Kidney tubule cell (primary cell): ENCODE measurements at places on chromosomes 4 and X.

GRCh38 chr4:11312389-11312788, 116.3 kb downstream of the HS3ST1 start:
- peak; percentile 85 for DNase-seq

DNA sequence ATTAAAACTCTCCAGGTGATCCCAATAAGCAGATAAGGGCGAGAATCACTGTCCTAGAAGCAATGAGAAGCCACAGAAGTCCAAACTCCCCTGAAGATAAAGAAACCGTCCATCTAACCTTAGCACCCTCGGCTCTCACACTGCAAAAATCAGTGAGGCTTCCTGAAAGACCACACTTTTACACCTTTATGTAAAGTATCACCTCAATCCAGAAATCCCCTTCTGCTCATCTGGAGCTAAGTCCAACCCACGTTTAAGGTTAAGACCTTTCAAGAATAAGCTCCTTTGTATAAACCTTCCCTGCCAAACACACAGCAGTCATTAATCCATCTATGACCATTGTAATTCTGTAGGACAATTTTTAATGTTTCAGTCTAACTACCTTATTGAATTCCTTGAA, 41.7 kb downstream of the LIN54 start:
- no peak for DNase-seq

DNA sequence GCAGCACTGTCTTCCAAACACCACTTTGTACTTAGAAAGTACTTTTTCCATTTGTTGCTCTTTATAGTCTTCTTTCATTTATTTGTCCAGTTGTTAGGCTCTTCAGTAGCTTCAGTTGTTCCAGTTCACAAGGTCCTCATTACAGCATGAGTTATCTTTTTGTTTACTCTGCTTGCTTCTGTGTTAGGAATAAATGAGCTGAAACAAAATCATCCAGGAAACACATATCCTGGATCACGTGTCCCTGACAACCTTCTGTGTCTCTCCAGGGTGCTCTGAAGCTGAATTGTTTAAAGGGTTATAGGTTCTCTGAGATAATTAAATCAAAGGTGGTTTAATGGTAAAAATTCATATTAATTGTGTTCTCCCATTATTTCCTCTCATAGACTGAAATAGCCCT, 19.9 kb upstream of the KLHL8 start:
- DNase-seq = peak; percentile 81

DNA sequence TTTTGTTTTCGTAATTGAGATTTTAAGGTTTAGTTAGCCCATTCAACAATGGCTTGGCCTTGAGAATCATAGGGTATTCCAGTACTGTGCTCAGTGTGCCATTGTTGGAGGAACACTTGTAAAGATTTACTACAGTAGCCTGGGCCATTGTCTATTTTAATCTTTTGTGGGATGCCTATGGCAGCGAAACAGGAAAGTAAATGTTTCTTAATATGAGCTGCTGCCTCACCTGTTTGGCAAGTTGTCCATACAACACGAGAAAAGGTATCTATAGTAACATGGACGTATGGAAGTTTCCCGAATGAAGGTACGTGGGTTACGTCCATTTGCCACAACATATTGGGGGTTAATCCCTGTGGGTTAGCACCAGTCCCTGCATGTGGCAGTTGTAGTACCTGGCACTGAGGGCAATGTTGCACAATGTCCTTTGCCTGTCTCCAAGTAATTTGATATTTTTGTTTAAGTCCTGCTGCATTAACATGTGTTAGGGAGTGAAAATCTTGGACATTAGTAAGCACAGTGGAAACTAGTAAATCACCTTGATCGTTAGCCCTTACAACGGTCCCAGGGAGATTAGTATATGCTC, 38.6 kb upstream of the AADAT start:
- no peak for DNase-seq
